HuH-7 (cell line): ENCODE measurements at places on chromosomes 7 and 10.
A peak's percentile ranks its signal among the peaks of the same experiment; 100 is the strongest.

- DNase-seq, result no peak
Measured at GRCh38 chr10:132265890-132266496, 41.8 kb downstream of the STK32C start.

DNA sequence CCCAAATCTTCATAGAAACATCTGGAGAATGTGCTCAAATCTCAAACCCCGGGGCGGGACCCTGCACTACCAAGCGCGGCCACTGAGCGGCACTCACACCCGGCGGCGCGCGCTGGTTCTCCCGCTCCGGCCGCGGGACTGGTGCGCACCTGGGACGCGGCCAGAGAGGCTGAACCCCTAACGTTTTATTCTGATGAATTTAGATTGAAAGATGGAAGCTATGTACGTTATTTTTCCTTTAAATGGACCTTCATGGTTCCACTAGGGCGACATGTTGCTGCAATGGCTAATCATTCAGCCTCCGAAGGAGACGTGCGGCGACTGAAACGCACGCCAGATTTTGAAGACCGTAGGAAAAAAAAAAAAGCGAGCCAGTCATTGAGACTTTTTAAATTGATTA lies 107.0 kb upstream of the INSIG1 start:
- DNase-seq, result peak; percentile 76

GRCh38 chr7:27423290-27423689 lies 180.7 kb downstream of the EVX1 start:
- DNase-seq, result no peak

DNA sequence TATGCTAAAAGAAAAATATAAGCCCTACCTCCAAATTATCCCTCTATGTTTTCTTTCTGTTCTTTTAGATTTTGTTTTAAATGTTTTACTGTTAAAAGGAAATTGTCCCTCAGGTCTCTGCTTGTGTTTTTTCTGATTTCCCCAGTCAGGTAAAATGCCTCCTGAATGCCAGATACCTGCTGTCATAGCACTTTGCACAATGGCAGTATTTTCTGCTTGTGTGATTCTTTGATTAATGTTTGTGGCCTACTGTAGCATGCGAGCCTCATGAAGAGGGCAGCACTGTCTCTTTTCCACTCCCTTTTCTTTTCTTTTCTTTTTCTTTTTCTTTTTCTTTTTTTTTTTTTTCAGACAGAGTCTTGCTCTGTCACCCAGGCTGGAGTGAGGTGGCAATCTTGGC lies 71.2 kb downstream of the TEX36 start:
- DNase-seq, result no peak

DNA sequence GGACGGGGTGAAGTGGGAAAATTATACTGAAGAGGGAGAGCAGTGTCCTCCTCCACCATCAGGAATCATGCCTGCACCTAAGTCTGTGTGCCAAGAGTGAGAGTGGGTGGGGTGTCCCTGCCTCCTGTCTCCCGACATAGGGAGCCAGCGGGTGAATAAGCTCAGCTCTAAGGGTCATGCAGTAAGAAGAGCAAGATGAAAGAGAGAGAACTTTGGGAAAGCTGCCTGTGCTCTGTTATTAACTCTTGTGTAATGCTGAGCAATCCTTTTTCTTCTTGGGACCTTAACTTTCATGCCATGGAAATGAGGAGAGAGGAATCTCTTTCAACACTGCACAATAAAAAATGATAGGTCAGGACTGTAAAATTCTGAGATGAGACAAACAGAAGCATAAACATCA lies 7.9 kb upstream of the TCAF1 start:
- no peak for DNase-seq

GRCh38 chr10:130370721-130371120 lies 234.5 kb downstream of the GLRX3 start:
- no peak for DNase-seq

GRCh38 chr10:12042409-12042796 lies 206 bp downstream of the UPF2 start:
- no peak for DNase-seq

GRCh38 chr7:134896073-134896472 lies 90.2 kb upstream of the AGBL3 start:
- no peak for DNase-seq

- no peak for DNase-seq
Measured at GRCh38 chr7:12809476-12809875, 122.0 kb downstream of the ARL4A start.

GRCh38 chr10:119138346-119139306 lies 26.9 kb downstream of the SFXN4 start:
- no peak for DNase-seq

- DNase-seq, result no peak
Measured at GRCh38 chr10:109306698-109307097, 616.6 kb downstream of the XPNPEP1 start.

DNA sequence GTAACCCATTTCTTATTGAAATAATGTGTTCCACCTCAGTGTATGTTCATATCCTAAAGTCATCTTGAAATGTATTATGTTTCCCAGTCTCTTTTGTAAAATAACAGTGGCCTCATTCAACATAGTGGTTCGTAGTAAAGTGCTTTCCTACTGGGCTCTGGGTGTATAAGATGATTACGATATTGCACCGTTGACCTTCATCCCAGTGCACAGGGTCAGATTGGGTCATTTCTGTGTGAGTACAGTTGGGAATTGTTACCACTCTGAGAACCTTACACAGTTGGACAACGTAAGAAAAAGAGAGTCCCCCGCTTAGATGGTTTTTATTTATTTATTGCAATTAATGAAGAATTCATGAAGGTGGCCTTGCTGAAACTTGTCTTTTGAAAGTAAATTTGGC lies 135.6 kb downstream of the CHN2 start:
- DNase-seq, result peak; percentile 33

DNA sequence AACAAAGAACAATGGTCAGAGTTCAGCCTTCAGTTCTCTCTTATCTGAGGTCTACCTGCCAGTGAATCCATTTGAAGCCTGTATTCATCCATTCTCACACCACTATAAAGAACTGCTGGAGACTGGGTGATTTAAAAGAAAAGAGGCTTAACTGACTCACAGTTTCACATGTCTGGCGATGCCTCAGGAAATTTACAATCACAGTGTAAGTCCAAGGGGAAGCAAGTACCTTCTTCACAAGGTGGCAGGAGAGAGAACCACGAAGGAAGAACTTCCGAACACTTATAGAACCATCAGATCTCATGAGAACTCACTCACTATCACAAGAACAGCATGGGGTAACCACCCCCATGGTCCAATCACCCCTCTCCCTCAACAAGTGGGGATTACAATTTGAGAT lies 33.0 kb upstream of the SLC25A13 start:
- DNase-seq, result no peak

- peak; percentile 32 for DNase-seq
Measured at GRCh38 chr7:93902777-93903423, 3.5 kb upstream of the GNGT1 start.

DNA sequence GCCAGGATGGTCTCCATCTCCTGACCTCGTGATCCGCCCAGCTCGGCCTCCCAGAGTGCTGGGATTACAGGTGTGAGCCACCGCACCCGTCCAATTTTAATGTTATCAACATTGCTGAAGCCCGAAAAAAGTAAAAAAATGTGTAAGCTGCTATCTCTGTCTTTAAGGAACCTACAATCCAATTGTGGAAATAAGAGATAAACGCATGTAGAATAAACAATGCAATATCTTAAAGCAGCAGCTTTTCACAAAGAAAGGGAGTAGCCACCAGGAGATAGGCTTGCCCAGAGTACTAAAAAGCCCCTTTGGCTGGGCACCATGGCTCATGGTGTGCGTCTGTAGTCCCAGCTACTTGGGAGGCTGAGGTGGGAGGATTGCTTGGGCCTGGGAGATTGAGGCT lies 282.9 kb upstream of the LYZL1 start:
- DNase-seq, result no peak

- DNase-seq, result no peak
Measured at GRCh38 chr7:103972779-103973434, 16.6 kb downstream of the RELN start.

GRCh38 chr7:142485617-142486226 lies 227.9 kb upstream of the PRSS58 start:
- peak; percentile 17 for DNase-seq

DNA sequence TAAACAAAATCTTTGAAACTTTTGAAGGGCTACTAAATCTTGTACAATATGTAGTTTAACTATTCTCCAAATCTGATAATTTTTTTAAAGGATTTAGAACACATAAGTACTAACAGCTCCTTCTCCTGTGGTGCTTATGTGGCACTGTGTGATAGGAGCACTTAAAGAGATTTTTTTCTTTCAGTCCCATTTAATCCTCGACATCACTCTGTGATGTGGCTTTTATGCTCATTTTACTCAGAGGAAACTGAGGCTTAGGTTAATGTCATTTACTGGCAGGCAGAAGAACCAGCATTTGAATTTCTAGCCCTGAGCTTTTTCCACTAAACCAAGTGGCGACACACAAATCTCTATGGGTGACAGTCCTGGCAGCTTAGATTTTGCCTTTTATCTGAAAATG lies 92.4 kb downstream of the SAMD9 start:
- no peak for DNase-seq

DNA sequence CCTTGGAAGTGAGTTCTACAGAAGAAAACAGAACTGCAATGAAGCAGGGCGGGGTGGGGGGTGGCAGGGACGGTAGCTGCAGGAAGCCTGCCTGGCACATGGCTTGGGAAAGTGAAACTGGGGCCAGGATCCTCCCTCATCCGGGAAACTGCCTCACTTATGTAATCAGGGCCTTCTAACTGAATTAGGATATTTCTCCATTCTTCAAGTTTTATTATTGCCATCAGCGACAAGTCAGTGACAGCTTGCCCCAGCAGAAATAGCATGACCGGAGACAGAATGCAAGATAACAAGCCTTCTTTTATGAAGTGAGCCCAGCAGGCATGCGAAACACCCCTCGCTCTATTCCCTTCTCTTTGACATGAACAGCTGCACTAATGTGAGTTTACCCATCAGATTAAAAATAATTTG lies 77.5 kb upstream of the CACUL1 start:
- no peak for DNase-seq

GRCh38 chr10:132521041-132521465 lies 16.5 kb upstream of the INPP5A start:
- DNase-seq, result no peak

GRCh38 chr7:134071355-134072331 lies 55.5 kb upstream of the LRGUK start:
- DNase-seq, result no peak

- no peak for DNase-seq
Measured at GRCh38 chr7:151025924-151026671, 1.8 kb upstream of the ATG9B start.

DNA sequence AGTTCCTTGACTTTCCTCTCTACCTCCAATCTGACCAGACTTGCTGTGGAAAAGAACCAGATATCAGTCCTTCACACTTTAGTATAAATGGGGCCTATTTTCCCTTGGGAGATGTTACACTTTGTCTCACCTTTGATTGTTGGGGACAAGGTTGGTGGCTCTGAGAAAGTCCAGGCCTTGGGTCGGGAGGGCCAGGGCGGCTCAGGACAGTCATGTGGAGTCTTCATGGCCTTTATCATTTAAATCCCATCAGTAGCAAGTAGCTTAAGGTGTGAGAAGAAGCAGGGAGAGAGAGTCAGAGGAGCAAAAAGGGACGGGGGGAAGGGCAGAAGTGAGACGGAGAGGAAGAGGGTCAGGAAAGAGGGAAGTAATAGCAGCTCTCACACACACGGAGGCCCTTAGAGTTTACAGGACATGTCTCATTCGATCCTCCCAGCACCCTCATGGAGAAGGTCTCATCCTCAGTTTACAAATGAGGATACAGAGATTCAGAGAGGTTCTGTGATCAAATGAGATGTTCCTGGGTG lies 40.5 kb downstream of the TBATA start:
- no peak for DNase-seq

DNA sequence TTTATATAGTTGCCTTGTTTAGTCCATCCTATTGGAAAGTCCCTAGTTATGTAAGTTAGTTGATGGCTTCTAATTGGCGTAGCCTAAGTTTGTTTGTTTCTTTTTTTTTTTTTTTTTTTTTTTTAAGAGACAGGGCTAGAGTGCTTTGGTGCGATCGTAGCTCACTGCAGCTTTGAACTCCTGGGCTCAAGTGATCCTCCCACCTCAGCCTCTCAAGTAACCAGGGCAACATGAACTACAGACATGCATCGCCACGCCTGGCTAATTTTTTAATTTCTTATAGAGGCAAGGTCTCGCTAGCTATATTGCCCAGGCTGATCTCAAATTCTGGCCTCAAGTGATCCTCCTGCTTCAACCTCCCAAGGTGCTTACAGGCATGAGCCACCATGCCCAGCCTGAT lies 7.1 kb downstream of the CSGALNACT2 start:
- DNase-seq, result no peak

GRCh38 chr10:118823256-118823907 lies 68.6 kb upstream of the CACUL1 start:
- no peak for DNase-seq

DNA sequence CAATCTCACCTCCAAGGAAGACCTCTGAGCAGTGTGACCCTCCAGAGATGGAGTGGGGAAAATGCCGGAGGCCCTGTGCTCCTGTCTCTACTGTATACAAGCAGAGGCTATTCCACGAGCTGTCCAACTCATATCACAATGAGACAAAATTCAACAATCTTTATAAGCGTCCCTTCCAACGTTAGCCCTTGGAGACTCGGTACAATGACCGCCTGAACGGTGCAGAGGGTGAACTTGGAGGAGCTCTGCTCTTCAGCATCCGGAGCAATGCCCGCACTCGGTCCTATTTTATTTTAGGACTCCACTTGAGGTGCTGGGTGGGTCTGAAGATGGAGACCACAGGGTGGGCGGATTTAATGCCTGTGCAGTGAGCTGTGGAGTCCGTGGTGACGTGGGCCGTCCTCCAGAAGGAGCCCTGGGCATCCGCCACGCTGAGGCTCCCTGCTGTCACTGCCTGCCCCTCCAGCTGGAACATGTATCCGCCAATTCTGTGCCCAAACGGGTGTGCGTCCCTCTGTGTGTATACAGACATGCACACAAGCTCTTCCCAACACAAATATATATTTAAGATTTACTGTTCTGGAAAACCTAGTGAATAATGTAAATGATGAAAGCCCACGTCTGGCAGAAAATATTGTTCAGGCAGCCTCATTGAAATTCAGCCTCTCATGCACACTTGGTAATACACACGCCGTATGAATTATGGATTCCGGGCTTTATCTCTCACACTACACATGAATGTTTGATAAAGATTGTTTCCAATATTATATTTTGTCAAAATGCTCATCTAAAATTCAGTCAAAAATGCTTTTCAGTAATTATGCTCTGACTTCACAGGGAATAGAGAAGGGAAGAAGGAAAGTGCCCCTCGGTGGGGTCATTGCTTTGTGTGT lies 239.9 kb upstream of the ZMIZ1 start:
- DNase-seq, result no peak

DNA sequence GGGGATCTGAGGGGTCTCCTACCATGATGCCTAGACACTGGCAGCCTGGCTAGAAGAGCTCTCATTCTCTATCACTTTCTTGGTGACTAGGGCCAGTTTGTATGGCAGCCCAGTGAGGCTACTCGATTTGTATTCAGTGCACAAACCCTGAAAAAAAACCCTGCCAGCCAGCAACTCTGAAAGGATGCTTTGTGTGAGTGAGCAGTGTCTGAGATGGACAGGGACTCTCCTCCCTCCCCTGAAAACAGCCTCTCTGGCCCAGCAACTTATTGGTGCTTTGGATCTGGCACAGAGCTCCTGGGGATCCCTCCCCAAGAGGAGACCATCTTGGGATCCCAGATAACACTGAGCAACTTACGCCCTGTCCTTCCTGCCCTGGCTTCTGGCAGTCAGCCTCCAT lies 10.8 kb upstream of the LRRC4 start:
- DNase-seq, result no peak

GRCh38 chr7:141123522-141123921 lies 49.7 kb downstream of the TMEM178B start:
- DNase-seq, result no peak

- DNase-seq, result no peak
Measured at GRCh38 chr10:22414146-22414545, 68.8 kb downstream of the SPAG6 start.

- no peak for DNase-seq
Measured at GRCh38 chr7:132882714-132883428, 199.0 kb downstream of the CHCHD3 start.
